HAP-1 (cell line): ENCODE measurements at places on chromosomes 1 and 21.

DNA sequence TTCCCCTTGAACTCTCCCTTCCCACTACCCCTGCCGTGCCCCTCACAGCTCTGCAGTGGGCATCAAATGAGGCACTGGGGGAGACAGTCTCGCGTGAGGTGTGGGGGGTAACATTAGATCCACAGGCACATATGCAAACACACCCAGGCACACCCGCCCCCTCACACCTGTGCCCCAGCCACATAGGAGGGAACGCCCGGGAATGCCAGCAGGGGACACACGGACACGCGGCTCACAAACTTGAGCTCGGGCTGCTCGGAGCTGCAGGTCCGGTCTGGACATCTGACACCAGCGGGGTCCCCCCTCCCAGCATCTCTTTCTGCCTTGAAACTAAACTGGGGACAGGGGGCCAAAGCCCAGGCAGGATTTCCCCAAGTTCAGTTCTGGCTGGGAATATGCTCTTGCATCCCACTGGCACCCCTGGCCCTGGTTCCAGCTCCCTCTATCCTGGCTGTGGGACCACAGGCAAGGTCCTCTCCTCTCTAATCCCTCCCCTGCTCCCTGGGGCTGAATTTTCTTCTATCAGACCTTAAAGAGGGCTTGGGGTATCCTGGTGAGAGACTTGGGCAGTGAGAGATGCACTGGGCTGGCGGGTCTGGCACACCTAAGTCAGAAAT, 30.6 kb downstream of the CDCP2 start:
- DNase-seq, result no peak

- DNase-seq, result no peak
Measured at GRCh38 chr1:225224287-225224686, 203.6 kb downstream of the LBR start.

DNA sequence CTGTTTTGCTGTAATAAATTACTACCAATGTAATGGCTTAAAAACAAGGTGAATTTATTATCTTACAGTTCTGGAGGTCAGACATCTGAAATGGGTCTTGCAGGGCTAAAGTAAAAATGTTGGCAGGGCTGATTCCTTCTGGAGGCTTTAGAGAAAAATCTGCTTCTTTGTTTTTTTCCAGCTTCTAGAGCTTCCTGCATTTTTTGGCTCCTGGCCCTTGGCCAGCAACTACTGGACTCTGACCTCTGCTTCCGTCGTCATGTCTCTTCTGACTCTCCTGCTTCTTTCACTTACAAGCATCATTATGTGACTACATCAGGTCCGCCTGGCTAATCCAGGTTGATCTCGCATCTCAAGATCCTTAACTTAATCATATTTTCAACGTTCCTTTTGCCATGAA, 350.9 kb downstream of the S1PR1 start:
- no peak for DNase-seq

- DNase-seq, result no peak
Measured at GRCh38 chr1:162370161-162370560, 6.5 kb downstream of the SPATA46 start.

DNA sequence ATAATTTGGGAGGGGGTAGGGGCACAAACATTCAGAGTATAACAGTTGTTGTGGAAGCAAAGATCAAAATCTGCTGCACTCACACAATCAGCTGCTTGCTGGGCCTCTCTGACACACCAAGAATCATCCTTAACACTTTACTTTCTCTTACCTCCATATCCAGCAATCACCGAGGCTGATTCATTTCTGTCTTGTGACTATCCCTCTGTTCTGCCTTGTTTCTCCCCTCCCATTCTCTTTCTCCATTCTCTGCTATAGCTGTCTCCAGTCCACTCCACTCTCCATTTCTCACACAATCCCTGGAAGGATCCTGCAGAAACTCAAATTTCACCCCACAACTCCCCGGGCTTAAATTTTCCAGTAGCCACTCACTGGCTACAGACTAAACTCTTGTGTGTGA, 91.8 kb upstream of the NGF start:
- DNase-seq, result no peak

- no peak for DNase-seq
Measured at GRCh38 chr1:9269721-9270120, 23.0 kb upstream of the SPSB1 start.

DNA sequence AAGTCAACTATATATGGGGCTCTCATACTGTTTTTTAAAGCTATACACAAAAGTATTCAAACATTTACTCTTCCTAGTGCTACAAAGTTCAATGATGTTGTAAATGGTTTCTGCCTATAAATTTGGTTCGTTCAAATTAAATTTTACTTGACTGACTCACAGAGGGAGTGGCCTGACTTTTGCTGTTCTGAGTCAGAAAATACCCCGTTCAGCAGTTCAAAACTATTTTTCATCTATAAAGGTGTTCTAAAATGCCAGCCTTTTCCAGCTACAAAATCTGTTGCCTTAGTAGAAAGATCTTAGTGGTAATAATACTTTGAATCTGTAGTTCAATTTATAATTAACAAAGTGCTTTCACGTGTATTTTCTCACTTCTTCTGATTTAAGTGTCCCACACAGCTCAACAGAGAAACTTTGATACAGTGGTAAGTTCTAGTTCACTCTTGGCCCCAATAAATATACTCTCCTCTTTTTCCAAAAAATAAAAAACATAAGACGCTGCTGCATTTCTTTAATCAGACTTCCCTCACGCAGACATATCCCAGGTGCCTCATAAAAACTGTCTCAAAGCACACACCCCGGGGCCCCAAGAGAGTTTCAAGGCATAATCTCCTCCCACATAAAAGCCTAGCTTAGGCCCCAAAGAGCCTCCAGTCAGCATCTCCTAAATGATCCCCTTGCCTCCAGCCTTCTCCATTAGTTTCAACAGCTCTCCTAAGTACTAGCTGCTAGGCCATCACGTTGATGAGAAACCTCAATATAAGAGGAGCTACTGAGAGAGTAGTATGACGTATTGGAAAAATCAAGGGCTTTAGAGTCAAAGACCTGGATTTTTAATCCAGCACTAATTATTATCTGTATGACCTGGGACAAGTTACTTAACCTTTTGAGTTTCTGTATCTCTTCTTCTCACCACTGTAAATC, 3.2 kb downstream of the PTP4A2 start:
- DNase-seq, result peak; percentile 95

DNA sequence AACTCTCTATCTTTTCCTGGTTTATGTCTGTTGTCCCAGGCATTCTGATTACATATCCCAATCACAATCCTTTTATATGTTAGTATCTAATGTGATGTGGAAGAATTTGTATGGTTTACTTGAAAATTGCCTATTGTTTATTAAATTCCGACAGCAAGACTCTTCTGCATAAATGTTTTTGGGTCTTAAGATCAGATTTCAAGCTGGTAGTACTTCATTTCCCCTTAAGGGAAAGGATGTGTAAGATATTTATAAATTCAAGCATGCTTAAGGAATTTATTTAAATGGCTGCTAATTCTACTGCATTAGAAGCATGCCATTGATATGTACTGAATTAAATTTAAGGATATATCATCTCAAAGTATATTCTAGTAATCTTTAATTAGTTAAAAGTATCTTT, 20.4 kb upstream of the GPR88 start:
- DNase-seq, result no peak

- DNase-seq, result no peak
Measured at GRCh38 chr1:98888869-98889268, 115.8 kb downstream of the PLPPR5 start.

GRCh38 chr1:22878626-22879025, 94.0 kb downstream of the LACTBL1 start:
- no peak for DNase-seq

- DNase-seq, result no peak
Measured at GRCh38 chr1:170678027-170678600, 14.2 kb downstream of the PRRX1 start.
